ENCODE measurements at places on chromosomes 2 and 18.

GRCh38 chr2:215430528-215431187, 5.2 kb downstream of the FN1 start:
- no peak for DNase-seq

DNA sequence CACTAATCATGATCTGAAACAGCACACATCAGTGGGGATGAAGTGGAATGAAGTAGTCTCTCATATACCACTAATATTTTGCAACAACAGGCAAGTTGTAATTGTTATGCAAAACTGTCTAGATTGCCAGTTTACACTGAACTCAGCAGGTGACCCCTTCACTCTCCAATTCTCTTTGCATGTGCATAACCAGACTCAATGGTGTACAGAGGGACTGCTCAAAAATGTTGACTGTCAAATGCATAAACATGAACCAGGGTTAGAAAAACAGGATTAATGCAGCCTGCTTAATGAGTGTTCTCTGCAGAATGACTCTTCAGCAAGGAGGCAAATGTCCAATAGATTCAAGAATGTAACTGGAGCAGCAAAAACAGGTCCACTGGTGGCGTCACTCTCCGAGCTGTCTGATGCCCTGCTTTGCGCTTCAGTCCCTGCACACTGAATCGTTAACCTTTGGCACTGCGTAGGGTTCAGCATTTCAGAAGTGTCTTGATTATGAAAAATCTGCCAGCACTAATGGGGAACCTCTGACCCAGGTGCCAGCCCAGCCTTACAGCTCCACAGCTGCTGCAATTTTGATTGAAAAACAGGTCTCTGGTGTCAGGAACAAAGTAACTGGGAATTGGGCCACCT, 209.3 kb downstream of the TDRD15 start:
- DNase-seq = no peak

GRCh38 chr2:28521663-28522062, 25.8 kb downstream of the PLB1 start:
- no peak for DNase-seq

GRCh38 chr2:85410584-85411404, 628 bp upstream of the CAPG start:
- DNase-seq = no peak

DNA sequence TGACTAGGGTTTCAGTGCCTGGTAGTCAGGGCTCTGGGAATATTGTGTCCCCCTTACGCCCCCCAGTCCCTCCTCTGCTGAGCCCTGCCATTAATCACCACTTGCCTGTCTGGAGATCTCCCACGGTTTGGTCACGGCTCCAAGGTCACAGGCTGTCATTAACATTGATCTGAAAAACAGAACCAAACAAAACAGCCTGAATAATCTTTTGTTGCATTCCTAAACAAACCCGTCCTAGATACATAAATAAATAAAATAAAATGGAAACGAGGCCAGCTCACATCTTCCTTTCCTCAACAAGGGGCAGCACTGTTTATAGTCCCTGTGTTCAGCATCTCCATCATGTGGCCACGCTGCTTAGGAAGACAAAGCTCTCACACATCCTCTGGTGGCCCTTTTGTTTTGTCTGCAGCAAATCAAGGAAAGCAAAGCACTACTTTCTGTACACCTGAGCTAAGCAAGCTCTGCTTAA, 282.8 kb downstream of the AGPS start:
- no peak for DNase-seq

- no peak for DNase-seq
Observed at GRCh38 chr2:168583064-168583709, 127.1 kb downstream of the CERS6 start.

- no peak for DNase-seq
Observed at GRCh38 chr2:39541011-39541930, 104.2 kb upstream of the MAP4K3 start.

DNA sequence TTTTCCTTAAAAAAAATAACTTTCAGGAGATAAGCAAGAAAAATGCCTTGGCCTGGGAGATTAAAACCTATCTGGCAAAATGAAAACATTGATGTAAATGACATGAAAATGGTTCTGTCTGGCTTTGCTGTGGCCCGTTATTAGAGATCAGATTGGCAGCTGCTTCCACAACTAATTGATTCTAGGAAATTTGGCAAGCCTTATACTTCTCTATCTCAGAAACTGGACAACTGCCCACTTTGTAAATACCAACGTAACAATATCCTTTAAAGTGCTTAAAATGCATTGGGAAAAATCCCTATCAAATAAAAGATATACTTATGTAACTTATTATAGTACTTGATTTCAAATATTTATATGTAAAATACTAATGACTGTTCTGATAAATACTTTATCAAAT, 14.2 kb upstream of the SKA1 start:
- DNase-seq = no peak

DNA sequence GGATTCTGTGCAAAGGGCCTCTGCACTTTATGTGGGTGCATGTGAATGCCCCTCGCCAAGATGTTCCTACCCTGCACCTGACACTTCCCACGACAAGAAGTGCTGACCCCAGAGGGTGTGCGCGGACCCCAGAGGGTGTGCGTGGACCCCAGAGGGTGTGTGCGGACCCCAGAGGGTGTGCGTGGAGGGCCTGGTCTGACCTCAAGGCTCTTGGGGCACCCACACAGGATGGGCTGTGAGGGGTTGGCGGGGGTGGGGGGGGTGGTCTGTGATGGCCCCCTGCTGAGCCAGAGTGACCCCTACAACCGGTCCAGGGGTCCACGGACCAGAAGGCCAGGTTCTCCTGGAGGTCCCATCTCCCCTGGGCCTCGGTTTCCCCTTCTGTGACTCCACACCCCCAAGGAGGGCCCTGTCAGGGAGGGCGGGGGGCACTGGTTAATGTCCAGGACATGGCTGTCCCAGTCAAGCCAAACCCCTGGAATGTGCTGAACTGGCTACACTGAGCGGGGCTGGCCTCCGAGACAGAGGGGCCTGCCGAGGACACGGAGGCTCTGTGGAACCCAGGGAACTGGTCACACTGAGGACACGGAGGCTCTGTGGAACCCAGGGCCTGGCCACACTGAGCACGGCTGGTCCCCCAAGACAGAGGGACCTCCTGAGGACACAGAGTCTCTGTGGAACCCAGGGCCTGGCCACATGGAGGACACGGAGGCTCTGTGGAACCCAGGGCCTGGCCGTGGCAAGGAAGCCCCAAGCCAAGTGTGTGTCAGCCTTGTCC, 3.1 kb downstream of the NEU4 start:
- DNase-seq = no peak

DNA sequence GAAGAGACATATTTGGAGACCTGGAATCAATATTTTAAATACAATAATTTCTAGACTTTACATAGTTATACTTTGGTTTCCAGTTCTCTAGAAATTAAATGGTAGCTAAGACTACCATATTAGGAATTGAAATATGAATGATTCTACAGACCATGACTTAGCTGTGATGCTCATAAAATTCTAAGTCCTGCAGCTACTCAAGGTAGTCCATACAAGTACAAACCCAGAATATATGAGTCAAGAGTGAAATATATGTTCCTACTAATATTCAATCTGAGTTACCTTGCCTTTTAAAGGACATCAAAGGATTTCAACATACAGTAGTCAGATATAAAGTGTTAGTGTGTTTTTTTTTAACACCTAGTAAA, 10.1 kb upstream of the SPOPL start:
- no peak for DNase-seq
